ENCODE measurements at places on chromosomes 7 and 10.

DNA sequence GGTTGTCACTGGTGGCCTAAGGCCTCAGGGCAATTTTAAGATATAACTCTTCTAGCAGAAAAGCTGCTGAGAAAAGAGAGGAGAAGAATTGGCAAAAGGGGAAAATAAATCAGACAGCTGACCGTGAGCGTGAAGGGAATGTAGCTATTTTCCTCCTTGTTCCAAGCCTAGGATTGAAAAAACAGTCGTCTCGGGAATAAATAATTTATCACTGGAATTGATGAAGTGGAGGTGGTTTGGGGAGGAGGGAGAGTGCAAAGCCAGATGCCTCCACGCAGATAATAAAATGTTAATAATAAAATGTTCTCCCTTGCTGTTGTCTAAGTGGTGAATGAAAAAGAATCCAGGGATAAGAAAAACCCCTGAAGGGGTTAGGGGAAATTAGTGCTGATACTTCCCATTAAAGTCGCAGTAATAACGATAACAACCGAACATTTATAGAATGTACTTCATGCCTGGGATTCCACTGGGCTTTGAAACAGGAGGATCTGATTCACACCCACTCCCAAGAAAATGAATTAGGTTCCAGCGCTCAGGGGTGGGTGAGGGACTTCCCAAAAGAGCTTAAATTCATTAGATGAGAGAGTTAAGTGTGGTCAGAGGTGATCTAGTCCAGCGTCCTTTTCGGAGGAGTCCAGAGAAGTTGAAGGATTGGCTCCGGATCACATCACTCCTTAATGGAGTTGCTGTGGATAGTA, 27.3 kb downstream of the BAMBI start:
- no peak for DNase-seq
- H3K4me1 ChIP-seq: peaks cover 14% of the 10 kb centered on the region
- peaks cover 6% of the 10 kb centered on the region for H3K27me3 ChIP-seq
- no peaks in the 10 kb centered on the region for H3K36me3 ChIP-seq
- H3K27ac ChIP-seq: no peak overlapping the region

GRCh38 chr7:2203766-2204300, 28.9 kb downstream of the MAD1L1 start:
- H3K4me3 ChIP-seq: no peak overlapping the region
- H3K36me3 ChIP-seq: peaks cover 22% of the 10 kb centered on the region
- peaks cover 24% of the 10 kb centered on the region for H3K4me1 ChIP-seq
- H3K27me3 ChIP-seq: no peaks in the 10 kb centered on the region
- no peak overlapping the region for H3K27ac ChIP-seq

GRCh38 chr10:49419005-49419404, 23.1 kb upstream of the DRGX start:
- no peak for DNase-seq
- H3K4me1 ChIP-seq: no peaks in the 10 kb centered on the region
- peaks cover 40% of the 10 kb centered on the region for H3K27me3 ChIP-seq
- no peak overlapping the region for H3K4me3 ChIP-seq
- H3K36me3 ChIP-seq: no peaks in the 10 kb centered on the region

DNA sequence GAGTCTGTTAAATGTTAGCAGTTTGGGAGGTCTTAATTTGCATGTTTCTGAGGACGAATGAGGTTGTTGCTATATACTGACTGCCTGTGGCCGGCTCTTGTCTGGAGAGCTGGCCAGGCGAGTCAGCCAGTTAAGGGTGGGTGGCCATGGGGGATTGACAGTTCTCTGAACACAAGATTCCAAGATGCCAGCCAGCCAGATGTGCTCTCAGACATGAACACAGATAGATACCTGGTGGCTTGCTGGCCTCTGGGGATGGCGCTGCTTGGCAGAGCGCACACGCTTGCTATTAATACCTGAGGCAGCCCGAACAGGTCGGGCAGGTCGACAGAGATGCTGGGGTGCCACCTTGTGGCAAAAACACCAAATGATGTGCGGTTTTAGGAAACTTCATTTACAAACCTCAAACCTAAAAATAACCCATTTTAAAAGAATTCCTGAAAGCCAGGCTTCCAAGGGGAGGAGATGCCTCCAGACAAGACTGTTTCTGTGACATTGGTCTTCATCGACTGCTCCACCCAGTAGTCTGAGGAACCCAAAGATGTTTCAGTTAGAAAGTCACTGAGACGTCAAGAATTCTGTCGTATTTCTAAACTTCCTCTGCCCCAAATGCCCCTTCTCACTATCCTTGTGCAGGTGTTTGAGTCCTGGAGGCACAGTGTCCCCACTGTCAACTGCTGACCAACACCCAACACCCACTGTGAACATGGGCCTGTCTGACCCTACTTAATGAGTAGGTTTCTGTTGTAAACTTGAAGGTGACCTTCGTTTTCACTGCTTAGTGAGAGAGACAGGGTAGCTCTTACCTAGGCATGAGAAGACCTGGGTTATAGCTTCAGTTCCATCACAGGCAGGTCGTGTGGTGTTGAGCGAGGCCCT, 123.4 kb downstream of the NT5C2 start:
- H3K27me3 ChIP-seq: no peaks in the 10 kb centered on the region
- H3K4me1 ChIP-seq: no peaks in the 10 kb centered on the region
- no peak overlapping the region for H3K27ac ChIP-seq

DNA sequence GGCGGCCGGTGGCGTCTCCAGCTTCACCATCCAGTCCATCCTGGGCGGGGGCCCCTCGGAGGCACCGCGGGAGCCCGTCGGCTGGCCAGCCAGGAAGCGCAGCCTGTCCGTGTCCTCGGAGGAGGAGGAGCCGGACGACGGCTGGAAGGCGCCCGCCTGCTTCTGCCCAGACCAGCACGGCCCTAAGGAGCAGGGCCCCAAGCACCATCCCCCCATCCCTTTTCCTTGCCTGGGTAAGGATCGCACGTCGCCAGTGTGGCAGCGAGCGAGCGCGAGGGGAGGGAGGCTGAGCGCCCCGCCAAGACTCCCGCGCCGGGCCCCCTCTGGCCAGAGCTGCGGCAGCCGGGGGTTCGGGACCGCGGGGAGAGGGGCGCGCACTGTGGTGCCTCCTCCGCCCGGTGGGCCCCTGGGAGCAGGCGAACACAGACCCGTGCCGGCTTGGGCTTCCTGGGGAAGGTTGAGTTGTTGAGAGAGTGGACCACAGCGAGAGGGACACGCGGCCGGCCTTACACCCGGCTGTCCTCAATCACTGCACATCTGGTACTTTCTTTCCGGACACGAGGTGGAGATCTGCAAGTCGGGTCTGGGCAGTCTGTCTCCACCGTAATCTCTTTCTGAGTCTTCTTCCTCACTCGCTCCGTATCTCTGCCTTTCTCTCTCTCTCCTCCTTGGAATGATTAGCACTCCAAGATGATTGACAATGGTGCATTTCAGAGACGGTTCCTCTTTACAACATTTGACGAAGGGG, 652 bp downstream of the HMX2 start:
- H3K27me3 ChIP-seq: peaks cover 70% of the 10 kb centered on the region
- no peak overlapping the region for H3K27ac ChIP-seq
- H3K4me3 ChIP-seq: peak overlapping the region; percentile 44
- H3K36me3 ChIP-seq: no peaks in the 10 kb centered on the region

- peaks cover 35% of the 10 kb centered on the region for H3K27me3 ChIP-seq
- peaks cover 3% of the 10 kb centered on the region for H3K4me1 ChIP-seq
- H3K4me3 ChIP-seq: no peak overlapping the region
- no peaks in the 10 kb centered on the region for H3K36me3 ChIP-seq
- DNase-seq: no peak
These were observed 21.1 kb upstream of the BPGM start for GRCh38 chr7:134625550-134625949.

DNA sequence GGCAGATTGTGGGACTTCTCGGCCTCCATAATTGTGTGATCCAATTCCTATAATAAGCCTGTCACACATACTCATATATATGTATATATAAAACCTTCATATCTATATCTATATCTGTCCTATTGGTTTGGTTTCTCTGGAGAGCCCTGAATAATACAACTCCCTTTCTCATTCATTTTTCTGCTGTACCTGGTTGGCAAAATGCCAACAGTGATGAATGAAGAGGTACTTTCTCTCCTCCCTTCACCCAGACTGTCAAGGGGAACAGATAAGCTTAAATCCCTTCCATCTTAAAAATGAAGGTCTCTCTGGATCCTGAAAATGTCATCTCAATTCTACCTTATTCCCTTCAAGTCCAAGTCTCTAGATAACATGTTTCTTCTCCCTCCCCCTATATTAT, 60.3 kb upstream of the FOXP2 start:
- peaks cover 9% of the 10 kb centered on the region for H3K4me1 ChIP-seq
- no peaks in the 10 kb centered on the region for H3K27me3 ChIP-seq
- no peak overlapping the region for H3K27ac ChIP-seq
- no peak for DNase-seq
- H3K36me3 ChIP-seq: peaks cover 2% of the 10 kb centered on the region

GRCh38 chr10:124301736-124302135, 117.0 kb downstream of the OAT start:
- H3K36me3 ChIP-seq: peaks cover 7% of the 10 kb centered on the region
- peaks cover 7% of the 10 kb centered on the region for H3K27me3 ChIP-seq
- H3K27ac ChIP-seq: no peak overlapping the region
- H3K4me3 ChIP-seq: no peak overlapping the region
- peaks cover 6% of the 10 kb centered on the region for H3K4me1 ChIP-seq

DNA sequence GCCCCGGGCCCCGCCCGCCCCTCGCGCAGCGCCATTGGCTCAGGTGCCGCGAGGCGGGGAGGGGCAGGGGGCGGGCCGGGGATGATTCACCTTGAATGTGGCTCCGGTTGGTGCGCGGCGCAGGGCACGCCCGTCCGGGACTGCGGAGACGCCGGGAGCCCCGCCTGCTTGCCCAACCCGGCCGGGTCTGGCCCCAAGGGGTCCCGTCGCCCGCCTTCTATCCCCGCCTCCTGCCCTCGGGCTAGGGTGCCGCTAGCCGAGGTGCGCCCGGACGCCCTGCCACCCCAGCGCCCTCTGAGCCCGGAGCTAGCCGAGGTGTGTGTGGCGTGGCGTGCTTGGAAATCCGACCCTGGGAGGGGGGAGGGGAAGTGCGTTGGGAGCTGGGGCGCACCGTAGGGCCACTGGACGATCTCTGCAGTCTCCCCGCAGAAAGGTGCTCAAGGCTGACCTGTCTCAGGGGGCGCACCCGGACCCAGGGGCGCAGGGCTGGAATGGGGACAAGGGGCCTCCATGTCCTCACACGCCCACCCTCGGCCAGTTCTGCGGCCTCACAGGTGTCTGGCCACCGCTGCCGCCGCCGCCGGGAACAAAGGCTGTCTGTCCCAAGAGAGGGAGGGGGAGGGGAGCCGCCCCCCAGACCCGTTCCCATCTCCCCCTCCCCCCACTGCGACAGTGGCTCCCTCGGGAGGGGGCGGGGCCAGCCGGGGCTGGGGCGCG, 168.9 kb downstream of the NRF1 start:
- H3K4me3 ChIP-seq: peak overlapping the region; percentile 38
- H3K27me3 ChIP-seq: peaks cover 61% of the 10 kb centered on the region
- no peak overlapping the region for H3K27ac ChIP-seq
- no peak for DNase-seq
- no peaks in the 10 kb centered on the region for H3K36me3 ChIP-seq

DNA sequence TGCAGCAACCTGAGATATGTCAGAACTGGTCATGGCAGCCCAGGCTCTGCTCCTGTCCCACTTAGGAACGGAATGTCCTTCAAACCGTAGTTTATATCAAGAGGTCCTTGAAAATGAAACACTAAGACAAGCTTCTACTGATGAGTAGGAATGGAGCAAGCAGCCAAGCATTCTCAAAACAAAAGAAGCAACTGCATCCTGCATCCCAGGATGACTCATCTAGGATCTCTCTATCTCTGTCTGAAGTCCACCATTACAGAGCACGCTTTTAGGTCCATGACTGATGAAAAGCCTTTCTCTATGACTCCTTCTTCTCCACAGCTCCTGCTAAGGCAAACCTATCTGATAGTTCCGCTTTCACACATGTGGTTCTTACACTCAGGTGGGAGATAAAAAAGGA, 16.3 kb downstream of the MBL2 start:
- H3K27ac ChIP-seq: no peak overlapping the region
- no peak for DNase-seq
- no peaks in the 10 kb centered on the region for H3K36me3 ChIP-seq
- H3K4me1 ChIP-seq: peaks cover 5% of the 10 kb centered on the region

- peaks cover 2% of the 10 kb centered on the region for H3K27me3 ChIP-seq
- H3K27ac ChIP-seq: no peak overlapping the region
- no peaks in the 10 kb centered on the region for H3K4me1 ChIP-seq
- H3K4me3 ChIP-seq: no peak overlapping the region
- H3K36me3 ChIP-seq: peaks cover 2% of the 10 kb centered on the region
These were observed 434.5 kb upstream of the KCND2 start for GRCh38 chr7:119838444-119838843.

DNA sequence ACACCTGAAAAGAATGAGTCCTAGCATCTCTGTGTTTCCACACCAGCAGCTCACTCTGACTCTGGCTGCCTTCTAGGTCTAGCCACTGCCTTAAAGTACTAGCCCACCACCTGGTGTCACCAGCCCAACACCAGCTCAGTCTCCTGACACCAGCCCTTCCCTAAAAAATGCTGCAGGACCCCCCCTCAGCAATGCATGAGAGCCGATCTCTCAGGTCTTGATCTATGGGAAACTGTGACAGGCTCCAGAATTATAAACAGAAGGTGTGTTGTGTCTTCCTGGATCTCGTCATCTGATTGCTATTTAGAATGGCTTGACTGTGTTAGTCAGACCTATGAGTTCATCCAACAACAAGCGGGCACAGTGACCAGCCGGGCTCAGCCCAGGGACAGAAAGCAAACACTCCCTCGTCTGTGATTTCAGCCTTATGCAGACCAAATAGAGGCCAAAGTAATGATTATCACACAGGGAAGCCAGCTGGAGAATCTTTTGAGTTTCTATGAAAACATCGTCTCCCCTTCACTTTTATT, 66.6 kb downstream of the CUBN start:
- H3K27ac ChIP-seq: peak overlapping the region; percentile 92
- H3K27me3 ChIP-seq: no peaks in the 10 kb centered on the region
- DNase-seq: no peak
- H3K4me1 ChIP-seq: peaks cover 77% of the 10 kb centered on the region
- peak overlapping the region; percentile 3 for H3K4me3 ChIP-seq

GRCh38 chr10:83166344-83166743, 973.0 kb upstream of the GHITM start:
- H3K4me1 ChIP-seq: peaks cover 5% of the 10 kb centered on the region
- H3K27ac ChIP-seq: no peak overlapping the region
- no peaks in the 10 kb centered on the region for H3K36me3 ChIP-seq
- H3K4me3 ChIP-seq: no peak overlapping the region
- peaks cover 2% of the 10 kb centered on the region for H3K27me3 ChIP-seq

GRCh38 chr7:44767912-44768627, 19.4 kb downstream of the ZMIZ2 start:
- H3K4me3 ChIP-seq: peak overlapping the region; percentile 42
- no peak for DNase-seq
- H3K4me1 ChIP-seq: peaks cover 33% of the 10 kb centered on the region
- H3K27me3 ChIP-seq: no peaks in the 10 kb centered on the region

DNA sequence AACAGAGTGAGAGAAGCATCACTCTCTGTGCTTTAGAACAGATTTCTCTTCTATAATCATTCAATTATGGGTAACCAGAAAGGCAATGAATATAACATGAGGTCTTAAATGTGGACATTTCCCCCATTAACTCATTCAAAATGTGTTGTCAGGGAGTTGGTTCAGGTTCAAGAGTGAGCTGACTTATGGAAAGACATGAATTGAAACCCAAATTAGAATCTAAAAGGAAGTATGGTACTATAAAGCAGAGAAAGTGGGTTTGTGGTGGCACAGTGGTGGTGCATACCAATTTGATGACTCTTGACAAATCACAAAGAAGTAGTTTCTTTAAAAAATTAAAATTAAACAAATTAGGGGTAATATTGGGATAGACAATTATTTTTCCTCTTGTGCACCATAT, 114.6 kb upstream of the MEOX2 start:
- H3K4me3 ChIP-seq: no peak overlapping the region
- no peak for DNase-seq
- peaks cover 17% of the 10 kb centered on the region for H3K4me1 ChIP-seq
- no peaks in the 10 kb centered on the region for H3K27me3 ChIP-seq
- no peaks in the 10 kb centered on the region for H3K36me3 ChIP-seq

All from osteocyte (in vitro differentiated cells).